ENCODE measurements at places on chromosomes 6 and 20.

GRCh38 chr6:11418290-11418905 lies 119.2 kb upstream of the TMEM170B start:
- DNase-seq, result no peak

- DNase-seq, result no peak
Observed at GRCh38 chr6:36745836-36746235, 48.2 kb downstream of the RAB44 start.

GRCh38 chr6:30570740-30571074 lies 535 bp upstream of the ABCF1 start:
- no peak for DNase-seq

- no peak for DNase-seq
Observed at GRCh38 chr6:16162003-16162402, 33.1 kb downstream of the MYLIP start.

GRCh38 chr6:105138141-105138540 lies 41.7 kb downstream of the POPDC3 start:
- no peak for DNase-seq

DNA sequence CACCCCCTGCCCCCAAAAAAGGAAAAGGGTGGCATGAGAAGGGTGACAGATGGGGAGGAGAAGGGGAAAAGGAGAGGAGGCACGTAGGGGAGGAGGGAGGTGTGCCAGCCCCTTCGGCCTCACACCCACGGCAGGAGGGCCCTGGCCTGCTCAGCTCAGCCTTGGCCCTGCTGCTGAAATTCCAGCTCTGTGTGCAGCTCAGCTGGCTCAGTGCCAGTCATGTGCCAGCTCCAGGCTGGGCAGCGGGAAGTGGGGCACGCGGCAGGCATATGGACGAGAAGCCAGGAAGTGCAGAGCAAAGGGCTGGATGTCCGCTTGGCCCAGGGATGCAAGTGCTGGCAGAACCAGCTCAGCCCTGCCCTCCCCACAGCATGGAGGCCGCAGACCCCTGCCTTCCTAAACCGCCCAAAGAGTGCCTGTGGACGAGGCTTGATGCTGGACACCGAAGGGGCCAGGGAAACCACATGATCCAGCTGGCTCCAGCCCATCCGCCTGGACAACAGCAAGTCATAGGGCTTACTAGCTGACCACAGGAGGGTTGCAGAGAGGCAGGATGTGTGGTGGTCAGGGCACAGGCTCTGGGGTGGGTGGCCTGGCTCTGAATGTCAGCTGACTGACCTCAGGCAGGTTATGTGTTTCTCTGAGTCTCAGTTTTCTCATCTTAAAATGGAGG lies 60.2 kb downstream of the NOL4L start:
- peak; percentile 36 for DNase-seq

- no peak for DNase-seq
Observed at GRCh38 chr6:122753000-122753687, 26.4 kb upstream of the FABP7 start.

DNA sequence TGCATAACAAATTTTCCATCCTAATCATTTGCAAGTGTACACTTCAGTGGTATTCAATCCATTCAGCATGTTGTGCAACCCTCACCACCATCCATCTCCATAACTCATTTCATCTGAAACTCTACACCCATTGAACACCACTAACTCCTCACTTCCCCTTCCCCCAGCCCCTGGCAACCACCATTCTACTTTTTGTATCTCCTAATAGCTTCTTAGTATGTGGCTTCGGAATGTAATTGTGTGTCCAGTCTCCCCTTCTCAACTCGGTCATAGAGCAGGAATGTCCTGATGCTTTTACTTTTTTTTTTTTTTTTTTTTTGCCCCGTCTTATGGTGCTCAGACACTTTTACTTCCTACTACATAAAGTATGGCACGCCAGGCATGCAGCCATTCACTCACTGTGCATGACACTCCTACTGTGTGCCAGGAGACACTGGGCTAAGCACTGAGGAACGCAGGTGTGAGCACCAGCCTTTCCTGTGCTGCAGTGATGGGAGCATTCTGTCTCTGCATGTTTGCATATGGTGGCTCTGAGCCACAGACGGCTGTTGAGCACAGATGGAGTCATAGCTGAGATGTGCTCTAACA lies 15.3 kb downstream of the HCK start:
- peak; percentile 57 for DNase-seq

DNA sequence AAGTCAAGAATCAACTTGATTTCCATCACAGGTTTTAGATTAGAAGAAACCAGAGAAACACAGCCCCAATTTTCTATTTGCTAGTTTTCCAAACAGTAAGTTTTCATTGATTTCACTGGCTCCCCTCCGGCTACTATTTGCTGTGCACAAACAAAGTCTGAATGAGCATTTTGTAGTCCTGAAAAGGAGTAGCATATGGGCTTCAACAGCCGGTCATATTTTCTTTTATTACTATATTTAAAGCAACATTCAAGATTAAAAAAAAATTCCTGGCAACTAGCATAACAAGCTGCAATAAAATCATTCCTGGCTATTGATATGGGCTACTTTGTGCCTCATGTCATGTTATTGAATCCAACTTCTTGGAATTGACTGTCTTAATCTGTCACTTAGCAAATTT lies 48.3 kb downstream of the CARMIL1 start:
- no peak for DNase-seq

DNA sequence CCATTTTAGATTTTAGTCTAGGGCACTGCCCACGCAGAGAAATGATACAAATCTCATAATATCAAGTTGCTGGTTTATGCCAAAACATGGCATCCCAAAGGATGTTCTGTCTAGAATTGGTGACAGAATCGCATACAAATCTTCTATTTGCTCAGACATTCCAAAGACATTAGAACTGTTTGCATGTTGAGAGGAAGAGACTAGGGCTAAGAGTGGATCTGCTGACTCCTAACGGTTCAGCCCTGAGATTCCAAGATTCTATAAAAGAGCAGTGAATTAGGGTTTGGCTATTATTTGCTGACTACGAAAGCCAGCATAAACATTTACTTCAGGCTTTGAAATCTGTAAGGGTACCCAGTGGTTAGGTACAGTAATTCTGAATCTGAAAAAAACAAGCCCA lies 3.6 kb downstream of the EPB41L2 start:
- peak; percentile 74 for DNase-seq

DNA sequence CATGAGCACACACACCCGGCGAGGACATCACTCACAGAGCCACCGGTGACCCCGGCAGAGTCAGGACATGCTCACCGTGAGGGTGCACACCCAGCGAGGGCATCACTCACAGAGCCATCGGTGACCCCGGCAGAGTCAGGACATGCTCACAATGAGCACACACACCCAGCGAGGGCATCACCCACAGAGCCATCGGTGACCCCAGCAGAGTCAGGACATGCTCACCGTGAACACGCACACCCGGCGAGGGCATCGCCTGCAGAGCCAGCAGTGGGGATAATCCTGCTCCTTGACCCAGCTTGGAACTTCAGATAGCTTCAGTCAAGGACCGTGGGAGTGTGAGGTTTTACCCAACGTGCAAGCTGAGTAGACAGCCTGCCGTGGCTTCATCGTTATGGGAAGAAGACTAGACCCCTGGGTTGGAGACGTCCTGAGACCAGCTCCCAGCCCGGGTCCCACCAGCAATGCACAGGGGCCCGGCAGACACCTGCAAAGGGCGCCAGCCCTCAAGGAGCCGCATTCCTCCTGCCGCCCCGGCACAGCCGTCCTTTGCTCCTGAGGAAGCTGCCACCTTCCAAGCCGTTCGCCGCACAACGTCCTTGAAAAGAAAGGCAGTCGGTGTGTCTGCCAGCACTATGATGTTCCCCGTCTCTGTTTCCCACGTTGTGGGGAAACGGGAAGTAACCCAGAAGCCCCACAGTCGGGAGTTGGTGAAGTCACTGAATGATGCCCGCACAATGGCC lies 192.3 kb downstream of the DLL1 start:
- no peak for DNase-seq

DNA sequence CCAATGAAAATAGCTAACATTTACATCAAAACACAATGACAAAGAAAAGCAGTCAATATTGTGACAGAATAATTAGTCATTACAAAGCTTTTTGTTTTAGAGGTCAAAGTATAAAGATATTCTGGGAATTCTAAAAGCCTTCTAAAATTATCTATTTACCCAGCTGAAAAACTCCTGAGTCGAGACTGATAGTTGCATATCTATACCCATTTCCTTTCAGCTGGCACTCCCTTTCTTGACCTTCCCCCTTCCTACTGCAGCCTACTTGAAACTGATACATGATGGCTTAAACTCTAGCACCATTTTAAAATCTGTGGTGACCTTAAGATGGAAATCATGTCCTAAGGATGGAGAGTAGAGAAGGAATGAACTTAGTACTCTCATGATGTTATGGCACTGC lies 38.6 kb downstream of the LMBRD1 start:
- no peak for DNase-seq

DNA sequence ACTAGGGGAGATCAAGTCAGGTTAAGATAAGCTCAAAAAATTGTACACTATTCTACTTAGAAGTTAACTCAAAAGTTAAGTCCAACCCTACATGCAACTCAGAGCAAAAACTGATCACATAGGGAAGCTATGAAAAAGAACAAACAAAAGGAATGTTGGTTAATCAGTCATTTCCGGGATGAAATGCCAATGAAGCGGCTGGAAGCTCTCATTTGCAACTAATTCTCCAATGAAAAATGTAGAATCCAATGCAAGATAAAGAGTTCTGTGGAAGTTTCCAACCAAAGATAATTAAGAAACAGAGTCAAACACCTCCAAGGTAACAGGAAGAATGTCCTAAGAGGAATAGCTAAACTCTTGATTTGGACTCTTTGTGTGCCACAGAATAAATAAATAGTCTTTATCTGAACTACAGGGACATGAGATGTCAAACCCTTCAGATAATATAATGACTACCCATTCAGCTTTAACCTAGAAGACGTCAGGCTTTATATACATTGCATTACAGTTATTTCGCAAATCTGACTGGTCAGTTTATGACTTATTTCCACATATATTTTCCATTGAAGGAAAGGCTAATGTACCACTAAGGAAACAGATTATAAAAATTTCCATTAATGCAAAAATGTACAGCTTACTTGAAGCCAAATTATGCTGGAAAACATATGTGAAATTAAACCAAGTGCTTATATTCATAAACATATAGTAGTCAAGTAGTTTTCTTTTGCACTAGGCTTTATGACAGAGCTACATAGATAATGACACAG lies 48.0 kb upstream of the DST start:
- DNase-seq, result peak; percentile 26

DNA sequence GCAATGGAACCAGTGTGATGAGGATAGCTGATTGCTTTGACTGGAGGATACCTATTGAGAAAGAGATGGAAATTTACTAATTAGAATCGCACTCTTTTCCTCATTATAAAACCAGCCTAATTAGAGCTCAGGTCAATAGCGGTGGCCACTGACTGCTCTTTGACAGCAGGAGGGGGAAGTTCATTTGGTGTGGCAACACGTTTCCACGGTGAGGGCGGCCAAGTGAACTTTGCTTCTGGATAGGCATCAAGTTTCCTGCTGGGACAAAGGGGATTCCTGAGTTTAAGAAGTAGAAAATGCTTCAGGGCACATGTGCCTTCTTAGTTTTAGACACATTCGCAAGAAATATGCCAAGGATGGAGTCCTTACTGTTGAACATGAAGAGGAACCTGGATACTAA lies 145.3 kb upstream of the NRN1 start:
- DNase-seq, result no peak

DNA sequence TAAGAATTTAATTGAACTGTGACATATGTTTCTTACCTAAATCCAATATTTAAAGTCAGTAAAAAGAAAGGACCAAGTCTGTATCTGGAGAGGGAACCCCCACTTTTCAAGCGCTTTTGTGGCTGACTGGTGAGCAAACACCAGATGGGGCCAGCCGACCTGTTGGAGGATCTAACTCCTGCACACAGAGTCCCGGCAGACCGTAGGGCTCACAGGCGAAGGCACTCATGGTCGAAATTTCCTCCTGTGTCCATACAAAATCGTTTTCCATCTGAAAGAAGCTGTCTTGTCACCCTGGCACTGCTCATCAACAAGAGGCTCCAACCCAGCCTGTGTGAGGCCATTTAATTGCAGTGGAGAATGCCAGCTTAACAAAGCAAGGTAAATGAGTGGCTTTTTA lies 94.0 kb downstream of the SCML4 start:
- no peak for DNase-seq

GRCh38 chr20:58233881-58234528 lies 5.6 kb upstream of the ANKRD60 start:
- no peak for DNase-seq

- no peak for DNase-seq
Observed at GRCh38 chr6:162817196-162817595, 89.4 kb downstream of the PACRG start.

- DNase-seq, result no peak
Observed at GRCh38 chr6:134560019-134560418, 242.1 kb upstream of the SGK1 start.

- no peak for DNase-seq
Observed at GRCh38 chr6:155584006-155584405, 128.4 kb upstream of the NOX3 start.

- peak; percentile 22 for DNase-seq
Observed at GRCh38 chr6:15962449-15962764, 166.5 kb upstream of the MYLIP start.

GRCh38 chr6:44537306-44538049 lies 150.0 kb downstream of the CDC5L start:
- no peak for DNase-seq

DNA sequence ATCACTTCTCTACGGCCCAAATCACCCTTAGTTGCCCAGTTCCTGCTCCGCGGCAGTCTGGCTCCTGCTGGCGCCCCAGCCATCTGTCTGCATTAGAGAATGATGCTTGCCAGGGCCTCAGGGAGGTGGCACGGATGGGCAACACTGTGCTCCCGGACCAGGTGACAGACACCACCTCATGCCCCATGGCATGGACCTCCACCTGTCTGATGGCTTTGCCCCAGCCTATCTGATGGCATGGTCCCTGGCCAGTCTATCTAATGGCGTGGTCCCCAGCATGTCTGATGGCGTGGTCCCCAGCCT lies 18.8 kb upstream of the MRGBP start:
- DNase-seq, result no peak

GRCh38 chr6:142842418-142843261 lies 102.3 kb downstream of the HIVEP2 start:
- peak; percentile 65 for DNase-seq

DNA sequence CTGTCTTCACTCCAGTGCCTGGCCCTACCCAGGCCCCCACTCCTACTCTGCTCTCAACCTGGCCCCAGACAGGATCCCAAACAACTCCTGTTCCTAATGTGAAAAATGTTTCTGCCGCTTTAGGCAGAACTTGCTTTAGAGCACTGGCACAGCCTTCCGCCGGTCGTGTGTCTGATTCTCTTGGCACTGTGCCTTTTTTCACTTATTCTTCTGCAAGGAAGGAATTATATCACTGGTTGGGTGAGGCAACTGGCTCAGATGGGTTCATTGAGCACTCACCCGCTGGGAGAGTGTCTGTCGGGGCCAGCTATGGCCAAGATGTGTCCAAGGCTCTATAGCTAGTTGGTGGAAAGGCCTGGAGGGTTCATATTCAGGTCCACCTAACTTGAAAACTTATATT lies 33.6 kb upstream of the HLA-A start:
- DNase-seq, result no peak

Measured in RCC 7860 (cell line).